Neural progenitor cell (in vitro differentiated cells): ENCODE measurements at places on chromosomes 16 and 17.
A peak's percentile ranks its signal among the peaks of the same experiment; 100 is the strongest.

DNA sequence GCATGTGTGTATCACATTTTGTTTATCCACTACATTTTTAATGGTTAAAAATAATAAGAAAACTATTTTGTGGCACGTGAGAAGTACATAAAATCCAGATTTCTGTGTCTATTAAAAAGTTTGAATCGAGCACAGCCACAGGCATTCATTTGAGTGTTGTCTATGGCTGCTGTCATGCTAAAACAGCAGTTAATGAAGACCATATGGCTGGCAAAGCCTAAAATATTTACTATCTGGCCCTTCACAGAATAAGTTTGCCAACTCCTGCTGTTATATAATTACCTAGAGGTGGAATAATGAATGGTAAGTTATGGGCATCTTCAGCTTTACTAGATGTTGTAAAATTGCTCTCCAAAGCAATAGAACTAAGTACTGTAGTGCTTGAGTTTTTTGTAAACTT, 30.5 kb downstream of the TMEM98 start:
- DNase-seq = no peak

DNA sequence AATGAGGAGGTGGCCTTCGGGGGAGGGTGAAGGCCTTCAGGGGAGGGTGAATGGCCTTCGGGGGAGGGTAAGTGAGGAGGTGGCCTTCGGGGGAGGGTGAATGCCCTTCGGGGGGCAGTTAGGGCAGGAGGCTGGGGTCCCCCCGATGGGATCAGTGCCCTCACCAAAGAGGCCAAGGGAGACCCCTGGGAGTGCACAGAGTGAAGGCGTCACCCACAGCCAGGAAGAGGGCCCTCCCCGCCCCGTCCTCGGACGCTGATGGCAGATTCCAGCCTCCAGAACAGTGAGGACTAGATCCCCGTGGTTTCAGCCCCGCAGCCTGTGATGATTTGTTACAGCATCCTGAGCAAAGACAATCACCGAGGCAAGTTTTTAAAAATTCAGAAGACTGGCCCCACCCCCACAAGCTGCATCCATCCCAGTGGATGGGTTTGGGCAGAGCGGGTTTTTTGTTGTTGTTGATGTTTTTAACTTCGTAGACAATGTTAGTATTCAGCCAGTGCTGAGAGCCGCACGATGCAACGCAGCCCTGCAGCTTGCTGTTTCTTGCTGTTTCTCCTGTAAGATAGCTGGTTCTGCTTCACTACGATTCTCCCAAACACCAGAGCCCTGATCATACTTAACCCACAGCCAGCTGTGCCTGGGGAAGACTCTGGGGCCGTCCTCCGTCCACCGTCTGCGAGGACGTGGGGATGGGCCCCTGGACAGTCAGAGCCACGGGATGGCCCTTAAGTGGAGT, 40.7 kb upstream of the CBFA2T3 start:
- no peak for DNase-seq

GRCh38 chr16:88673716-88674379, 11.0 kb upstream of the MVD start:
- no peak for DNase-seq

DNA sequence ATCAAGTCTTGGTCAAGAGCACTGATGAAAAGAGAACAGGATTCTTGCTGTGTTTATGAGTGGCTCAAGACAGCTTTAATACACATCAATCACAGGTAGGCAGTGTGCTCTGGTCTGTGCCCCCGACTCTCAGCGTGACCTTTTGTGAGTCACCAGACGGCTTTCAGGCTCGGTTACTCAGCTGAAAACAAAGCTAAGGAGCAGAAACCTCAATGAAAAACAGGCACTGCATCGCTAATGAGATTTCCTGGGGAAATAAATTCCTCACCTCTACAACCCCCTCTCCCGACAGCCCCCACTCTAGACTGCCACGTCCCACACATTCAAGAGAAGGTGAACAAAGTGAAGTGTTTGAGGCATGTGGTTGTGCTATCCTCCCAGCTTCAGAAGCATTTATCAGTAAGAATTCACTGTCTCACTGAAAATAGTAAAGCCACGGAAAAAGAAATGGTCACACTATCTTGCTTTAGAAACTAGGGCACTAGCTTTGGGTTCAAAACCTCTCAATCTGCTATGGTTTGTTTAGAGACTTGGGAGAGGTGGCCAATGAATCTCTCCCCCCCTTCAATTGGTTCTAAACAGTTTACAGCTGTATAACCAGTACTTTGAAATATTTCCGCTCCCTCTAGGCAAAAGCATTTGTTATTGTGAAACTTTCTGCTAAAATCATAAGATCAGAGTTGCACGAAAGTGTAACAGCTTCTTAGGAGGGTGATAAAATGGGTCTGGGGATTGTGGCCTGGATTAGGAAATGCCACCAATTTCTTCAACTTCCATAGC, 199.5 kb upstream of the PMFBP1 start:
- DNase-seq = peak; percentile 83

DNA sequence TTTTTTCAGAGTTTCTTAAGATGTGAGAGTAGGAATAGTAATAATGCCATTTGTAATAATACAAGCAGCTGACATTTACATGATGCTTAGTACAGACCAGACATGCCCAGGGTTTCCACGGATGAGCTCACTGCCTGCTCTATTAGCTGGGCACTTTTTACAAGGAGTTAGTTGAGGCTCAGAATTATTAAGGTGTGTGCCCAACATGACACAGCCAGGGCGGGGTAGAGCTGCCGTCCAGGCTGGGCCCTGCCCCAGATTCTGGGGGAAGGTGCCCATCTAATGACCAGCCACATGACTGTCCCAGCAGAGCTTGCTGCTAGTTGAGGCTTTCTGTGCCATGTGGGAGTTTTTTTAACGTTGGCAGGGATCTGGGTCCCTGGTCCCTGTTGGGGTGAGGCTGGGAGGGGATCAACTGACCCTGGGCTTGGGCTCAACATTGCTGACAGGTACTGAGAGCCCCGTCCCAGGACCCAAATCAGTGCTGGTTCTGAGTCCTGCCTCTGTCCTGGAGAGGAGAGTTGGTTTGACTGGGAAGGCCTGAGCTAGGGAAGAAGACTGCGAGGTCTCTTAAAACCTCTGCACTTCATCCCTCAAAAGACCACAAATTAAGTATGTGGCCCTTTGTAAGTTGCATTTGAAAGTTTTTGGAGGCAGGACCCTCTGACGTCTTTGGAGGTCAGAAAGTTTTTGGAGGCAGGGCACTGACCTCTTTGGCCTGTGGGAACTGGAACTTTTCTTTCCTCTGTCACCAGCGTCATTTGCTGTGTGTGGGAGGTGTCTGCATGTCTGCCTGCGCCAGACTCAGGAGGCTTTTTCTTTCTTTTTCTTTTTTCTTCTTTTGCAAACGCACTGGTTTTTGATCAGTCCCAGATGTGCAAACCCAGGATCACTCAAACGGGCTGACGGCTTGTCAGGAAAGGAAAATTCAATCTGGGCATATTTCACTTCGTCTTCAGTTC, 2.2 kb downstream of the CRISPLD2 start:
- no peak for DNase-seq

GRCh38 chr17:71482625-71483024, 638.2 kb upstream of the SOX9 start:
- DNase-seq = no peak

GRCh38 chr17:34847938-34848337, 113.3 kb downstream of the CCT6B start:
- no peak for DNase-seq

GRCh38 chr17:72192800-72193192, 72.0 kb downstream of the SOX9 start:
- DNase-seq = no peak

DNA sequence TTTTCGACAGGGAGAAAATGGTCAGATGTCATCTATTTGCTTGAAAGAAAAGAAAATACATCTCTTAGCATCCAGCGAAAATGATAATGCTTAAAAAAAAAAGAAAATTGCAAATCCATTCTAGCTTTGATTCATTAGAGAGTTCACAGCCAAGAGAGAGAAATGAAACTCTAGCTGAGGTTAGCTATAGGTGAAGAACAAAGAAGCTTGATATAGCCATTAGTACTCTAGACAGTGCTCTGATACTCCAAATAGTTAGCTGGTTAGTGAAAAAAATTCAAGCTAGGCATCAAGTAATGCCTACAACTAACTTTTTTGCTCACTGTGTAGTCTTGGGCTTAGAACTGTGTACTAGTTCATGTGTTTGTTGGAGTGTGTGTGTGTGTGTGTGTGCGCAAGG, 721.6 kb upstream of the SOX9 start:
- DNase-seq = no peak

- DNase-seq = no peak
Observed at GRCh38 chr17:61054436-61054835, 345.2 kb upstream of the TBX2 start.

GRCh38 chr17:78013683-78014467, 55.4 kb downstream of the TNRC6C start:
- DNase-seq = peak; percentile 75

- DNase-seq = no peak
Observed at GRCh38 chr17:16254773-16255400, 37.9 kb downstream of the PIGL start.

- peak; percentile 89 for DNase-seq
Observed at GRCh38 chr17:61410141-61411010, 10.7 kb downstream of the TBX2 start.

DNA sequence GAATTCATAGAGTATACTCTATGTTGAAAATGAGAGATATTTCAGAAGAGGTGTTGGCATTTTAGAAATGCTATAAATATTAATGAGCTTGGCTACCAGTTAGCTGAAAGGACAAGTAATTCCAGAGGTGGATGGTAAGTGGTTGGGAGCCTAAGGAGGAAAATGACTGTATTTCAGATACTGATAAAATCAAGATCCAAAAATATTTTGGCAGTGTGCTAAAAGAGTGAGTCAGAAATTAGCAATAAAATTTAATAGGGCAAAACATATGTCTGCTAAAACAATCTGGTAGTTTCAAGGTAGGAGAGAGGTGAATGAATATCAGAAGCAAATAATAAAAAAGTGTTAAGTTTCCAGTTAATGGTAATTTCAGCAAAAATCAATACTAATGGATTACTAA, 1287.9 kb downstream of the CDH8 start:
- DNase-seq = no peak

- no peak for DNase-seq
Observed at GRCh38 chr17:6240001-6240400, 169.8 kb downstream of the WSCD1 start.

GRCh38 chr16:67164599-67165061, at the start of gene HSF4:
HSF4 (plus strand) TSS chr16:67164745; CDS start chr16:67164812, 67 bp downstream.
- peak; percentile 56 for DNase-seq

GRCh38 chr16:79985606-79986005, 385.1 kb upstream of the MAF start:
- DNase-seq = no peak

- DNase-seq = peak; percentile 72
Observed at GRCh38 chr17:18248300-18248731, 10.2 kb downstream of the FLII start.

DNA sequence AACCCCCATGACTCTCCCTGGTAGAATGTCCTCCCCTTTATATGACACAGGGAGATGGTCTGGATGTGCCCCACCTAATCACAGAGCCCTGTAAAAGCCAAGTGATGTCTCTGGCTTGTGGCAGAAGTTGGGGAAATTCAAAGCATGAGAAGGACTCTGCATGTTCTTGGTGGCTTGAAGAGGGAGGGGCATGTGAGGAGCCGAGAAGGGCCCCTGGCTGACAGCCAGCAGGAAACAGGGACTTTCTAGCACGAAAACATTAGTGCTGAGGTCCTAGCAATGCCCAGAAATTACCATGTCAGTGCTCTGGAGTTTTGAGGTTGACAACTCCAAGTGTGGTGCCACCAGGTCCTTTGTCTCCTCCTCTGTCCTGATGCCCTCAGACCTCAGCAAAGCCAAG, 75.9 kb downstream of the USP22 start:
- no peak for DNase-seq

- DNase-seq = no peak
Observed at GRCh38 chr17:73490851-73491250, 153.4 kb downstream of the SDK2 start.
